NCI-H2081 (cell line): ENCODE measurements at places on chromosomes 13 and 19.

DNA sequence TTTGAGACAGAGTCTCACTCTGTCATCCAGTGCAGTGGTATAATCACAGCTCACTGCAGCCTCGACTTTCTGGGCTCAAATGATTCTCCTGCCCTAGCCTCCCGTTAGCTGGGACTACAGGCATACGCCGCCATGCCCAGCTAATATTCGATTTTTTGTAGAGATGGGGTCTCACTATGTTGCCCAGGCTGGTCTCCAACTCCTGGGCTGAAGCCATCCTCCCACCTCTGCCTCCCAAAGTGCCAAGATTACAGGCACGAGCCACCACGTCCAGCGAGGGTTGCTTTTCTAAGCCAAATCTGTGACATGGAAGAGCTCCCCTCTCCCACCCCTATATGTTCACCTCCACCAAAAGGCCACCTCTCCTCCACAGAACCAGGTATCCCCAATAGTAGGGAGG is 10.9 kb upstream of the ATF5 start:
- DNase-seq = no peak

- no peak for DNase-seq
These were observed 8.4 kb downstream of the REXO1 start for GRCh38 chr19:1839658-1840540.

DNA sequence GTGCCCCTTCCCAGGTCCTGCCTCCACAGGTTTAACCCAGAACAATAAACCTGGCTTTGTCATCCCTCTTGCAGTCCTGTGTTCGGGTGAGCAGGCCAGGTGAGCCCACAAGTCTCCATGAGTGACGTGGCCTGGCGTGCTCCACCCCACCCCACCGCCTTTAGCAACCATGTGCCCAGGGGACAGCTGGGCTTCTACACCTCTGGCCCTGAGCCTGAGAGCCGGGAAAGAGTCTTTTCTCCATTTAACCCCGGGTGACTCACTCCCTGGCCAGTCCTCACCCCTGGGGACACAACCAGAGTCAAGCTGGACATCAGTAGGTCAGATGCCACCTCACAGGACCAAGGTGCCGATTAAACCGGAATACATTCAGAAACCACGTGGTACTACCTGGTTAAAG is 4.1 kb downstream of the C19orf53 start:
- no peak for DNase-seq

DNA sequence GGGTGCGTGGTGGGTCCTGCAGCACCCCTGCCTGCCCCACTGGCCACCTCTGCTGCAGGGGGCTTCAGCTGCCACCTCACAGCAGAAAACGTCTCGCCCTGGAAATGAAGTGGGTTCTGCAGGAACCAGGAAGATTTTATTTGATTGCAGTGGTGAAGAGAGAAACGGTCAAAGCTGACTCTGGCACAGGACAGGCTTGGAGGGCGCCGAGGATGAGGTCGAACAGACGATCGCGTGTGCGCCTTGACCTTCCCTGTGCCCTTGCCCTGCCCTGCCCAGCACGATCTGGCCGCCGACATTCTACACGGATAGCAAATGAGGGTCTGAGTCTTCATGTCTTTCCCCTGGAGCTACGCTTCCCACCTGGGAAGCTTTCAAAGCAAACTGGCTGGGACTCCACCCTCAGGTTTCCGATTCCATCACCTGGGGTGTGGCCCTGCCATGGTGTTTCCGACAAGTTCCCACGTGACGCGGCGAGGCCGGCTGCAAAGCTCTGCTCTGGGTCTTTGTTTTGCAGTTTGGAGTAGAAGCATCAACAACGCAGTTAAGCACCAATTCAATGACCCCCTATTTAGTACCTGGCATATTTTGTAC is 50.3 kb upstream of the TUBGCP3 start:
- DNase-seq = no peak

GRCh38 chr13:37701306-37701705 is 102.7 kb upstream of the POSTN start:
- no peak for DNase-seq
